Hippocampal formation (tissue), 2 donors: ENCODE measurements at places on chromosomes 4 and X.

- no peak for DNase-seq
These were observed 333.8 kb downstream of the DMD start for GRCh38 chrX:32877592-32877991.

DNA sequence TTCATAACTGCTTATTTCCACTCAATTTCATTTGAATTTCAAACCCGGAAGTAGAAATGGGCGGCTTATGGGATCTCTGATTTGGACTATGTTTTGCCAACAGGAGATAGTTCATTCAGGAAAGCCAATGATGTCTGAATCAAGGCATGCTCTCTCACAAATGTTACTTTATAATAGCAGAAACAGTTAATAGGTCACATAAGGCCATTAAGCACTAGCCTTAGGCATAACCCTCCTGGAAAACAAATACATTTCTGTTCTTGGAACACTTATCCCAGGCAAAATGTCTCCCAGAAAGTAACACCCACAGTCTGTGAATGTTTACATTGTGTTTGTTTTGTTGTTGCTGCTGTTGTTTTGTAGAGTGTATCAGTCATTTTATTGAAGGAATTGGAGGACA is 1347.2 kb upstream of the PCDH7 start:
- no peak for DNase-seq

- peak; percentile 3 for DNase-seq
These were observed at the start of gene RNF128 for GRCh38 chrX:106726485-106727437. Gene RNF128, plus strand, starts transcription at chrX:106726701. Its CDS starts 213 bp downstream, at chrX:106726914.

GRCh38 chr4:37794056-37794455 is 32.4 kb upstream of the PGM2 start:
- no peak for DNase-seq

DNA sequence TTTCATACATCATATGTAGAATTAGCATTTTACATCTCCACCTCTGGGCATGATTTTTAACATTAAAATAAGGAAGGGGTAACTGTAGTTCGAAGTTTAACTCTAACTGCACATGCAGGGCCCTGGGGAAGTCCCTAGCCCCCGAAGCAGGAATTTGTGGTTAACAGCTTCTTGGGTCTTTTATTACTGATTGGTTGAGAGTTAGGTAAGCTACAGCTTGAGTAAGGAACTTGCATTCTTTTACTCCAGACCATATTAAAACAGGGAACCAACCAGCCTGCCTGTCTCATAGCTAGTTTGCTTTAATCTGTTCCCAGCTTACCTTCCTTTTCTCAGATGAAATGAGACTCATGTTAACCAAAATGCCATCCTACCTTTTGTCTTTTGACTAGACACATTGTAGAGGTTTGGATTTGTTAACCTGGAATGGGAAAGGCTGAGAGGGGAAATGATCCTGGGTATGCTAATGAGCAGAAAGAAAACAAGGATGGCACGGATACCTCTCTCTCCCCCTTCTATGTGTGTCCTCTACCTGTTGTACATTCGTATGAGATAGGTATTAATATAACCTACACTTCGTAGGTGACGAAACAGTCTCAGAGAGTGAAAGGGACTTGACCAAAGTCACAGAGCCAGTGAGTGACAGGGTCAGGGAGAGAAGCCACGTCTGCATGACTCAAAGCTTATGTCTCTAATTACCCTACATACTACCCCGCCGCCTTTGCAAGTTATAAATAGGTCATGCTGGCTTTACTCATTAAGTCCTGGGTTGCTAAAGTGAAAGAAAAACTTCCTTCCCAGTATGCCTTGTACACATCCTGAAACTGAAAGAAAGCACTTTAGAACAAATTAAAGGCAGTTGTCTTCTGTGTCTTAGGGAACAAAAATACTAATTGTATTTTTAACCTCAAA is 119.5 kb upstream of the AFF2 start:
- DNase-seq, result no peak

- DNase-seq, result no peak
These were observed 626.6 kb downstream of the MID1IP1 start for GRCh38 chrX:39427906-39428305.

- DNase-seq, result no peak
These were observed 28.9 kb downstream of the SLC25A5 start for GRCh38 chrX:119497185-119497584.

DNA sequence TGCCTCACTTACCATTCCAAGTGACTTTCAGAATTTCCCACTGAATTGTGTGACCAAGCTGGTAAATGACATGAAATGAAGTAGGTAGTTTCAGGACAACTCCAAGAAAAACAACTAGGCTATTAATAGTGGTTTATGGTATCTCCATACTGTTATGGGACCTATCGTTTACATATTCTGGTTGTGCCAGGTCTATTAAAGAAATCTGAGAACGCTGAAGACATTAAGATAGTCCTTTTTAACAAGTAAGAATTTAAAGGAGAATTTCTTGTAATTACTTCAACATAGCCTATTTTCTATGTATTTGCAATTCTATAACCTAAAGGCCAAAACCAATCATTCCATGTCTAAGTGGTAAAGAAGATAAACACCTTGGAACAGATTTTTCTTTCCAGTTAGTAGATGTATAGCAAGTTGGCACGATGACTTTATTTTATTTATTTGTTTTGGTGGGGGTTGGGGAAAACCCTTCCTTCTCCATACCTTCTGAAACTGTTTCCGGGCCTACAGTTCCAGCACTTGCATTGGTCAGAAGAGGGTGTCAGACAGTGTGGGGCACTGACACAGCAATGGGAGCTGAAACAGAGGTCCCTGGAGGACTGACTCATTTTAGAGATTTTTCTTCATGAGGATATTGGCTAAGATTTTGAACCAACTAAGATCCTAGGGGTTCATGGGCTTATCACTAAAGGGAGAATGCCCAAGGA is 7.6 kb upstream of the DCLK2 start:
- DNase-seq, result no peak

DNA sequence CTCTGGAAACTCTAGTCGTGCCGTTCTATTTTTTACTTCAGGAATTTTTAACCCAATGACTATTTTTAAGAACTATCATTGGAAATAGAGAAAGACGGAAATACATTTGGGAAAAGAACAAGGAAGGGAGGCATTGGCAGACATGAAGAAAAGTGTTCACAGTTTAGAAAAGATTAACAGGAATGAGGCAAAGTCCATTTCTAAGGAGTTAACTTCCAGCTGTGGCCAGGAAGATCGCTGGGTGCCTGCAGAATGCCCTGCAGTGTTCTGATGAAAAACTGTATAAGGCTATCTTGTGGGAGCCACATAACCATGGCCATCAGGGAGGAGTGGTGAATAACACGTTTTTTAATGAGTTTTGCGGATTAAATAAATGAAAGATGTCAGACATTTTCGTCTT is 150.6 kb upstream of the VCX3A start:
- no peak for DNase-seq

DNA sequence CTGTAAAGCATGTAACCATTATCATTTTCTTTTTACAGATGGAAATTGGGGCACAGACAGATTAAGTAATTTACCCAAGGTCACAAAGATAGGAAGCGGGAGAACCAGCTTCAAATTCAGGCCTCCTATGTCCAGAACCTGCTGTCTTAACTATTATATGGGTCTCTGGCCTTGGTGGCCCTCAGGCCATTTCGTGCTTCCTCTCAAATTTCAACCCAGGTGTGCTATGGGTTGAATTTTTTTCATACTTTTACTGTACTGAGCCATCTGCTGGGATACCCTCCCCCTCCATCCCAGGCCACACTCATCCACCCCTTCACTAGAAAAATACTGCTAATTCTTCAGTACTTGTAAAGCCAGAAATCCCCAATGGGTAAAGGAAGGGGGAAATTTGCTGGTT is 42.3 kb downstream of the KLF3 start:
- no peak for DNase-seq

DNA sequence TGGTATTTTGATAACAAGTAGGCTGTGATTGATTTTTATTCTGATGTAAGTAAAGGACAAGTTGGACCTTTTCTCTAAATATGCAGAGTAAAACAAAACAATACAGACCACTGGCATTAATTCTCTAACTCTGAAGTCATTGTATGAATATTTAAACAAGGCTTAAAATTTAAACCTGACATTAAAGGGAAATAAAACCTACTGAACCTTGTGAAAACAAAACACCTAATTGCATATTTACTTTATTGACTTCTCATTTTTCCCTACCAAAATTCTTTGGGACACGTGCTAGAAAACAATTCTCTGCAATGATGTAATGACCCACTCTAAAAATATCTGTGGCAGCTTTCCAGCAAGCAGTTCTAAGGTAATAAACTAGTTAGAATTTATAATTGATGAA is 369.7 kb upstream of the TRAM1L1 start:
- DNase-seq, result no peak

DNA sequence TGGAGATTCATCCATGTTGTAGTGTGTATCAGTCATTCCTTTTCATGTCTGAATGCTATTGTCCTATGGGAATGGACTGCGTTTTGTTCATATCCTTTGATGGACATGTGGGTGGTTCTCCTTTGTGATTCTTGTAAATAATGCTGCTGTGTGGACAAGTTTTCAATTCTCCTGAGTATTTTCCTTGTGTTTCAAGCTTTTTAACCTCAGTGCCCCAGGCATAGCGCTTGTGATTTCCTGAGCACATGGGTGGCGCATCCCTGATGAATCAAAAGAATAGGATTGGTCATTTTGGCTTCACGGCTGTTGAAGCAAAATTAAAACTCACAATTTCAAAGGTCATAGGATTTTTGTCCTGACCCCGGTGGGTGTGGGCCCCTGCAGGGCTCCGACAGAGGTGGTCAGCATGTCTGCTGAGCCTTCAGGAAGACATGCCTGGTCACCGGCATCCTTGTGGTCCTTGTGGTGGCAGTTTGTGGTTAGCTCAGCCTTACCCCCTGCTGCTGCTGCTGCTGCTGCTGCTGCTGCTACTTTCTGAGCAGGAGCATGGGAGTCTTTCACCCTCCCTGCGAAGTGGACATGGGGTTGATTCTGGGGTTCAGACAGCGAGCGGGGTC is 30.0 kb downstream of the SHROOM2 start:
- no peak for DNase-seq

GRCh38 chr4:90598741-90599140 is 471.5 kb downstream of the CCSER1 start:
- no peak for DNase-seq

GRCh38 chr4:105923497-105924238 is 28.4 kb downstream of the NPNT start:
- DNase-seq, result no peak

GRCh38 chr4:155353923-155354540 is 22.7 kb downstream of the MAP9 start:
- peak; percentile 10 for DNase-seq

DNA sequence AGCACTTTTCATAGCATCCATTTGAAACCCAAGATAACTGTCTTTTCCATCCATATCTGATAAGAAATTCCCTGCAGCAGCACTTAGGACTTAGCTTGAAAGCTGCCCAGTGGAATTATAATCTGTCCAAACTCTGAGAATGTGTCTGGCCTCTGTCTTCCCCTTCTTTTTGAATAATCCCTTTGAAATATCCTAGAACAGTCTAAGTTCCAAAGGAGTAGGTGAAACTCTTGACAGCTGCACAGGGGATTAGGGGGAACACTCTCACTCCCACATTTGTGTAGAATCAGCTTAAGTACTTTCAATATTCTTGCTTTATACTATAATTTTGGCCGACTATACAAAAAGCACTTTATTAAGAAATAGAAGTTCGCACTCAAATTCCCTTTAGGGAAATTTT is 157.7 kb downstream of the PAPSS1 start:
- DNase-seq, result no peak

DNA sequence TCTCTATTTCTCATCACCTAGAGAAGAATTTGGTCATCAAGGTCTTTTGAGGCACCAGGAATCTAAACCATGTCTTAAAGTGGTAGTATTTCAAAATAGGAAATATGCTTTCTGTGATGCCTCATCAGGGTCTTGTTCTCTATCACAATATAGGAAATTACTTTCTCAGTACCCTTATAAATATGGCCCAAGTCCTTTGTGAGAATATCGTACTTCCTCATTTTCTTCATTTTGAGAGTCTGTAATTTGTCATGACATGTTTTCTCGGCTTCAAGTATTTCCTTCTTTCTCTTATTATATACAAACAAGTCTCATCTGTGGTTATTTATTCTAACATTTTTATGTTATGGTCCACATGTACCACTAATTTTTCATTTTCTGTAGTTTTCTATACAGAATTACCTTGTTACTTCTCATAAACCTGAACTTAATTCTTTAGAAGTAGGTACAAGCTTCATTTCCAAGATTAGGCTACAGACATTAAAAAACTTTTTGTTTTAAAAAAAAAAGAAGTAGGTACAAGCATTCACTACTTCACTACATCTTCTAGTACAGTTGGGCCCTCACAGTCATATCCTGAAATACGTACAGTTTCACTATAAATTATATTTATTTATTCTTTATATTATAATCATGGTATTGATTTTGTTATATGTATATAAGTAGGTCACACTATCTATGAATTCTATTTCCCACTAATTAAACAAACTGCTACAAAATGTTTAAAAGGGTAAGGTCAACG is 54.4 kb downstream of the KLHL13 start:
- DNase-seq, result no peak

GRCh38 chr4:17112292-17112659 is 213.8 kb upstream of the LDB2 start:
- DNase-seq, result no peak
